ENCODE measurements at places on chromosomes 5 and 9.

GRCh38 chr9:95901506-95901905, 26.0 kb downstream of the ERCC6L2 start:
- DNase-seq, result no peak

- no peak for DNase-seq
Measured at GRCh38 chr9:5493679-5494511, 16.4 kb upstream of the PDCD1LG2 start.

- no peak for DNase-seq
Measured at GRCh38 chr9:22454016-22454415, 7.4 kb downstream of the DMRTA1 start.

GRCh38 chr9:70080481-70081119, 37.0 kb downstream of the MAMDC2 start:
- DNase-seq, result no peak

DNA sequence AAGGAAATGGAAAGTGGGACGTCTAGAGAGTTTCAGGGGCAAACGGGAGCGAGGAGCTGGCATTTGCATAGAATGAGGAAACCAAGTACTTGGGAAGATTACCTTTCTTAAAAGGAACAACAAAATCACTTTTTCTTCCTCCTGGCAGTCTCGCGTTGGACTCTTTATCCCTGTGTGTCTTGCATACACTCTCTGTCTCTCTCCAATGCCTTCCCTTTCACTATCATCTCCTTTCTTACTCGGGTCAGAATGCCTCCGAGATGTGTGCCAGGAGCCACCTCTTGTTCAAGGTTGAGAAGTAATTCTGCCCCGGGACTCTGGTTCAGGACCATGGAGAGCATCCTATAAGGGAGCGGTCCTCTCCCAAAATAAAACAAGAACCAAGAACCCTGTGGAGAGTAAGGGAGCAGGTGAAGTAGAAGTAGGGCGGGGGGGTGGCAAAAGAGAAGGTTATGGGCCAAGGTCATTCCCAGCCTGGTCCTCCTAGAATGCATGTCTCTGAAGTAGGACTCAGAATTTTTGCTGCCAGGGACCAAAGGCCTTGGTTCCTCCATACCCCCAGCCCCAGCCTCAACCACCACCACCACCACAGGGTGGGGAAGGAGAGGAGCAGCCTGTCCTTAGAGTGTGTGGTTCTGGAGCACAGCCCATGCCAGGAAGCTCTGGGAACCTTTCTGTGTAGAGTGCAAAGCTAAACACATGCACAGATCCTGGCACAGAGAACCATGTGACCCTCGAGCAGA, 72.1 kb upstream of the ARAP3 start:
- peak; percentile 64 for DNase-seq

DNA sequence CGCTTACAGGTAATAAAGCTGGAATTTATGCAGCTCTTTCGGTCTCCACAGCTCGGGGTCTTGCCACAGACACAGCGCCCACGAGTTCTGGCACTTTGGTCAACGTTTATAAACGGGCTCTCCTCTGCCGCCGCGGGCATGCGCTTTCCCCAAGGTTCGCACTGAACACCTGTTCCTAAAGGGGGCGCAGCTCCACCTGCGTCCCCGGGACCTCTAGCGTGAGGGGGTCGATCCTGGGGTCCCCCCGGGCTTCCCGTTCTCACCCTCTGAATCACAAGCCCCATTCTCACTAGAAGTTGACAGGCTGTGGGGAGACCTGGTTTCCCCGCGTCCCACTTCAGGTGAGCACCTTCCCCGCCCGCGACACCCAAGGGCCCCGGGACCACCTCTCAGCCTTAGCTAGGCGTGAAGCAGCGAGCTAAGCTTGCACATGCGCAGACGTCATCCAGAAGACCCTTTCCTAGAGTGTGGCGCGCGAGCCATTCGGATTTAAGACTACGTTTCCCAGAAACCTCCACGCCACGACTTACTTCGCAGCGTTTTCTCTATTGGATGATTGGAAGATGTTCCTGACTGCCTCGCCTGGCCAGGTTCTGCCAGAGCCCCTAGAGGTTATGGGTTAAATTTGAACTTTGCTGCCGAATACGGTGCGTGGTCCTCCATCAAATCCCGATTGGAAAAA, 21.3 kb upstream of the ZNF782 start:
- peak; percentile 77 for DNase-seq

GRCh38 chr5:133256276-133256675, 204.5 kb downstream of the HSPA4 start:
- no peak for DNase-seq

- DNase-seq, result no peak
Measured at GRCh38 chr5:179878222-179879002, 19.8 kb upstream of the MRNIP start.

- no peak for DNase-seq
Measured at GRCh38 chr5:37662789-37663485, 176.9 kb downstream of the GDNF start.

DNA sequence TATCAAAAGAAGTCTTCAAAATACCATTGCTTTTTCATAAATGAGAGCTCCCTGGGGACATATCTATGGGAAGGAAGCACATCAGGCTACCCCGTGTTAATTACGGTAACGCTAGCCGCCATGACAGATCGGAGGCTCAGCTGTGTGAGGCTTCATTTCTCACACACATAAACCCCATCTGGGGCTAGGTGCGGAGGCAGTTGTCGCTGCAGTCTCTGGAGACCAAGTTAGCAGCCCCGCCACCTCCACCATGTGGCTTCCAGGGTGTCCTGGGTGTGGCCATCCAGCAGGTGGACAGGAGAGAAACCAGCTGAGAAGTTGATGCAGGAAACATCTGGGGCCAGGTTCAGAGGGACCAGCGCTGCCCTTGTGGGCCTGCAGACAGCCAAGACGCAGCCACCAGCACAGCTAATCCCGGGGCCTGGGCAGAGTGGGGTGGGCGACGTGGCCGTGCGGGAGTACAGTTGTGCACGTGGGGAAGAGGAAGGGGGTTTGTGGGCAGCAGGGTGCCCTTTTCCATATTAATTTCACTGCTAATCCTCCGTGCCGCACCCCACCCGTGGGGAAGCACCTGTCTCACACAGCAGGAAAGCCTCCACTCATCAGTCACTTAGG, 426.5 kb downstream of the IRX1 start:
- no peak for DNase-seq

GRCh38 chr5:132773114-132773513, 3.9 kb downstream of the SEPTIN8 start:
- no peak for DNase-seq

DNA sequence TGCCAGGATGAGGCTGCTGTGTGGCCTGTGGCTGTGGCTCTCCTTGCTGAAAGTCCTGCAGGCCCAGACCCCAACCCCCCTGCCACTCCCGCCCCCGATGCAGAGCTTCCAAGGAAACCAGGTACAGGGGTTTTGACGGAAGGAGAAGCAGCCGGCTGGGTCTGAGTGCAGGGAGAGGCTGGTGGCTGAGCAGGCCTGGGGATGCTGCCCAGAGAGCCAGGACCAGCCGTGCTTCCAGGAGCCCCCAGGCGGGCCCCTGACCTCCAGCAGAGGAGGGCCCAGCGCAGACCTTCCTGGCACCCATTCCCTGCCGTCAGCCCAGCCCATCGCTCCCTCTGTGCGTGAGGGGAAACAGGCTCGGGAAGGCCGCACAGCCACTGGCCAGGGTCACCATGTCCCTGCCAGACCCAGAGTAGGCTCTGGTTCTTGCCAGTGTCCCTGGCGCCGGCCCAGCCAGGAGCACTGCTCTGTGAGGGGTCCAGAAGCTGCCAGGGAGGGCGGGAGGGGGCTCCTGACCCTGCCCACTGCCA, 313 bp downstream of the LCN12 start:
- no peak for DNase-seq

DNA sequence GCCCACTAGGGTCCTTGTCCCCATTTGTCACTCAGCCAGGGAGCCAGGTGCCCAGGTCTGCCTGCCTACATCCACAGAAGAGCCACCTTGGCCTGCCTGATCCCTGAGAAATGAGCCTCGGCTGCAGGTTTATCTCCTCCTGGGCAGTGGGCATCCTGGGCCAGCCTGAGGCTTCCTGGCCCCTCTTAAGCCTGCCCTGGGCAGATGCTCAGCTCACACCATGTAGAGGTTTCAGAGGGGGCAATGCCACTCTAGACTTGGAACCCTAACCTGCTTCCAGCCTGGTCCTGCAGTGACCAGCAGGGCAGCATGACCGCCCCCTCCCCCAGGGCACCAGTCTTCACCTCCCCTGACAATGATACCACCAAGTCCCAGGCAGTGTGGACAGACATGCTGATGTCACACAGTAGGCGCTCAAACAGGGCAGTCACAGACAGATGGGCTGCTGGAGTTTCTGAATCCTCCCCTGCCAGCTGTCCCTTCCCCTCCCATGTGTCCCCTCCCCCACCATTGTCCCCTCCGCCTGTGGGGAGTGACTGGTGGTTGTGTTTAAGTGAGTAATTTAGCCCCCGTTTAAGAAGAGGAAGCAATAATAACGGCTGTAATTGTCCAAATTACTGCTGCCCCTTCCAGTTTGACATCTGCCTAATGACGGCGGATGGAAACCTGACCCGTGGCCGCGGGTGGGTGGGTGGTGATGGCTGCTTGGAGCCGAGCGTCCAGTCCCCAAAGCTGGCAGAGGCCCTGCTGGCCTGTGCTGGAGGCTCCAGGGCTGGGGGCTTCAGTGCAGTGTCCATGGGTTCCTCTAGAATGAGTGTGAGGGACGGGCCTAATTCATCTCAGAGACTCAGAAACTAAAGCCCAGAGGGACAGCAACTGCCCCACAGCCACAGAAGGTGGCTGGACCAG, 147.7 kb downstream of the BARX1 start:
- DNase-seq, result no peak

GRCh38 chr9:95870352-95870751, 5.1 kb upstream of the ERCC6L2 start:
- no peak for DNase-seq

- DNase-seq, result no peak
Measured at GRCh38 chr5:164881442-164881841, 1376.0 kb downstream of the MAT2B start.

All from endothelial cell (in vitro differentiated cells).